ENCODE measurements at places on chromosomes 5 and 9.

- DNase-seq, result no peak
Observed at GRCh38 chr5:132023258-132024116, 12.0 kb upstream of the ACSL6 start.

DNA sequence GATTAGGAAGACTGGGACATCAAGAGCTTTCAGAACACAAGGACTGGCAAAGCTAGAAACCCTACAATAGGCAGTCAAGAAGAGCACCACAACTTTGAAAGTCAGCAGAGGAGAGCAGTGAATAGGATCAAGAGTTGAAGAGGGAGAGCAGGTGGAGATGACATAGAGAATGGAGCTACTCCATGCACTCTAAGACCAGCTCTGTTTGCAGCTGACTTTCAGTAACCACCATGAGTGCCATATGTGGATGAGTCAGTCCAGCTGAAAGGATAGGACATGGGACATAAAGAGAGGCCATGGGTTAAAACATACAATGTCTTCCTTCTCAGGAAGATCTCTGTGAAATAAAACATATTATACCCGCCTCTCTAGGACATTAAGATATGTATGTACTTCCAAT, 289.1 kb upstream of the KLF4 start:
- DNase-seq, result no peak

DNA sequence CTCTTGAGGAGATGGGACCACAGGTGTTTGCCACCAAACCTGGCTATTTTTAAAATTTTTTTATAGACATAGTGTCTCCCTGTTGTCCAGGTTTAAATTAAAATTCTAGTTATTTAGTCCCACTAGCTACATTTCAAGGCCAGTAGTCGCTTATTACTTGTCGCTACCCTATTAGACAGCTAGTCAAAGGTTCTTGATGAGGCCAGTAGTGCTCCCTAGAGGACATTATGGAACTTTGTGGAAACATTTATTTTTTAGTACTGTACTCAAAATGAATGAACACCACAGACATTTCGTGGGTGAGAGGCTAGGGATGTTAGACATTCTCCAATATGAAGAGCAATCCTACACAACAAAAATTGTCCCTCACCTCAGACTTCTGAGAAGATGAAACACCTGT, 14.4 kb upstream of the GRXCR2 start:
- DNase-seq, result no peak

DNA sequence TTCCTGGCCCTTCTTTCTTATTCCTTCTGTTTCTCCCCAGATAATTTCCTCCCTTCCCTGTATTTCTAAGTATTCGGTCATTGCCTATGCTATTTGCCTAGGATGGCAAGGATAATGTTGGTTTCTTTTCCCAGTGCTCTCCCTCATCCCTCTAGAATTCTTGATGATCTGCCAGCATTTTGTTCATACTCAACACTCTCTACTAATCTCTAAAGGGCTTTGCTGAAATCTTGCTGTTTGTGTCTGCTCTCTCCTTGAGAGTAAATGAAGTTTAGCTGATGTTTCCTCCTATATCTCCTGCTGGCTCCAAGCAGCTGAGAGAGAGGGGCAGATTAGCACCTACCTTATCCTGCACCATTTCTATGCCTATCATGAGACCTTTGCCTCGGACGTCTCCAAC, 38.1 kb downstream of the AGXT2 start:
- no peak for DNase-seq

DNA sequence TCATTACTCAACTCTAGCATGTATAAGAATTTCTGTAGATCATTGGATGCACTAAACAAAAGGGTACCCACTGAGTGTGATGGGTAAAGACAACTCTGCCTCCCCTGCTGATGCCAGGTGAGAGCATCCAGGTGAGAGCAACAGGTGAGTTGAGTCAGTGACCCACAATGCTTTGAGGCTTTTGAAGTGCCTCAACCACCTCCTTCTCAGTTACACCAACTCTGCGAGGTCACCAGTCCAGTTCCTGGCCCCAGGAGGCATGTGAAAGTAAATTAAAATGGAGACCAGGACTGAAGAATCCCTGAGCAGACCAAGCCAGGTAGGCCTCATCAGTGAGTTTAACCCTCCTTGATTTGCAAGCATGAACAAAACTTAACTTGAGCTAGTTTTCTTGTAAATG, 505.8 kb downstream of the EBF1 start:
- no peak for DNase-seq

DNA sequence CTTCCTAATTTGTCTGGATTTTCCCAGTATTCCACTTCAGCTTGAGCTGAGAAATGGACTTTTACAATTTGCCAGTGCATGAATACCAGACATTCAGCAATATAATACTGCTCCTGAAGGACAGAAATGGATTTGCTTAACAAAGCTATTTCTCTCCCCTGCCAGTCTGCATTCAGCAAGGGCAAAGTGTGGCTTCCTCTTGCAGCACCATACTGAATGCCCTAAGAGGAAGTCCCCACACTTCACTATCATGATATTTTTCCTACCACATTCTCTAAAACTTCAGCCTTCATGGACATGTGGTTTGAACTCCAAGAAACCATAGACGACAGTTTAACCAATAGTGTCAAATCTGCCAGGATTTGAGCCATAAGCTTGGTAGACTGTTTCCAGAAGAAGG, 19.8 kb upstream of the TLE4 start:
- DNase-seq, result no peak

DNA sequence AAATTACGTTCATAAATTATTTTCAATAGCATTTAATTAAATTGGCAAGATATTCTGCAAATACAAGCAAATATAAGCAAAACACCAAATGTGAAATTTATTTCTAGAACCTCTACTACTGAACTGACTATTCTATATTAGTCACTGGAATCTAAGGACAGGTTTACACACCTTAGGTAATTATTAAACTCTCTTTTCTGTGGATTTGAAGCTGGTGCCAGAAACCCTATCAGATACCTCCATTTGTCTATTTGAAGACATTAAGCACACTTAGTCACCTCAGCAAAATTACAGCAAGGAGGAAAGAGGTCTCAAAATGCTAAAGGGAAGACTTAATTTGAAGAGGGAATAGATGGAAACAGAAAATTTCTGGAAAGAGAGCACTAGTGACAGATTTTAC, 83.4 kb downstream of the CPLANE1 start:
- no peak for DNase-seq

DNA sequence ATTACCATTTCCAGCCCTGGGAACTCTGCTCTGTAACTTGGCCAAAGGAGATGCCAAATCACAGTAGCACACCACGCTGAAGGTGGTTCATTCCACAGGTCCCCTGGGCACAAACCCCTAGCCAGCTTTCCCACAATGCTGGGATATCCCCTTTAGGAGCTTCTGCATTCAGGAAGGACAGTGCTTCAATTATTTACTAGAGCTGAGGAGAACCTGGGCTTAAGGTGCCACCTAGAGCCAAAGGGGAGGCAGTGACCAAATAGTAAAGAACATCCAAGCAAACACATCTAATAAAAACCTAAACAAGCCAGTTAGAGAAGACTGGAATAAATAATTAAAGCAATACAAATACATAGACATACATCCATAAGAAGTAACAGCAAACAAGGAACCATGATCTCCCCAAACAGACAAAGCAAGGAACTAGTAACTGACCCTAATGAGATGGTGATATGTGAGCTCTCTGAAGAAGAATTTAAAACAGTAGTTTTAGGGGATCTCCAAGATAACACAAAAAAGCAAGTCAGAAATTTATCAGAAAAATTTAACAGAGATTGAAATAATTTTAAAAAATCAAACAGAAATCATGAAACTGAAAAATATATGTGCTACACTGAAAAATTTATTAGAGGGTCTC, 14.6 kb downstream of the KIF4B start:
- no peak for DNase-seq

- no peak for DNase-seq
Observed at GRCh38 chr5:58484505-58484904, 6.7 kb upstream of the GAPT start.

- no peak for DNase-seq
Observed at GRCh38 chr5:8864053-8864452, 681.8 kb downstream of the SEMA5A start.

DNA sequence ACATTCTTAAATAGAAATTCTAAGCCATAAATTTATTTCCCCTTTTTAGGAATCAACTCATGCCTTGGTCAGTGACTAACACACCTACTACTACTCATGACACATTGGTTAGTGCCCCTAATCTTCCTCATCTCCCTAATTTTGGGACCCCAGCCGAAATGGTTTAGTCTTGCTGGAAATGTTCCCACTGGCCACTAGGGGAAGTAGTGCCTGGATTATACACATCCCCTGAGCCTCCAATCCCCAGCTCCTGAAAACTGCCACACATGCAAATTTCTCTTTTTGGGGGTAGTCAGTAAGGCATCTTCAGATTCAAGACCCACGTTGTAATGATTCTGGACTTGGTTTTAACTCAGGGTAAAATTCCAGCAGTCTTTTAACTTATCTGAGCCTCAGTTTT, 79.8 kb downstream of the HSD17B3 start:
- no peak for DNase-seq

DNA sequence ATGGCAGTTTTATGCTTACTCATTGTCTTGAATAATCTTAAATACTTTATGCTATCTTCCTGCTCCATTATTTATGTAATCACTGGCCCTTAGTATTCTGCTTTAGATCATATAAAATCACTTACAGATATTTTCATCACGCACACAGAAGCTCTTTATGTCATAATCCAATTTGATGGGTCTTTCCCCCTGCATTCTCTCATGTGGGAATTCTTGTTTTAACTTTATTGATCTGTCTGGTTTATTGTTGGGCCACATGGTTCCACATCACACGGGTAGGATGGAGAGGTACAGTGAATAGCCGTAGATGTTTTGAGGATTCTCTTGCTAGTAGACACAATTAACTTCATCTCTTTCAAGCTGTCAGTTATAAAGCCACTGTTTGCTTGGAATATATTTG, 27.0 kb downstream of the PLPPR1 start:
- no peak for DNase-seq

- DNase-seq, result no peak
Observed at GRCh38 chr5:148382961-148383360, 797 bp upstream of the FBXO38 start.

DNA sequence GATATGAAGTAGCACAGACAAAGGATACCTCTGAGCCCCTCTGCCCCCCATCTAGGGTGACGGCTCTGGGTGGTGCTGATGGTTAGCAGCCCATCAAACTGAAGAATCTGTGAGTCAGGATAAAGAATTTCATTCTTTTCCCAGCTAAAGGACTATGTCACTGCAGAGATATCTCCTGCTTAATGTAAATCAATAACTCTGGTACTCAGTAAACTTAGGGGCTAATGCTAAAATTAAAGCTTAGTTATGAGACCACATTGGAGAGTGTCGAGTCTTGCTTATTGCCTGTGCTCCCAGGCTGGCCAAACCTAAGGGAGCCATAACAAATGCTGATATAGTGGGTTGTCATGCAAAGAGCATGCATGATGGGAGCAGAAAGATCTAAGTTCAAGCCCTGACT, 25.6 kb upstream of the ACTBL2 start:
- DNase-seq, result no peak

- DNase-seq, result no peak
Observed at GRCh38 chr5:75670577-75670976, 46.7 kb downstream of the POC5 start.

DNA sequence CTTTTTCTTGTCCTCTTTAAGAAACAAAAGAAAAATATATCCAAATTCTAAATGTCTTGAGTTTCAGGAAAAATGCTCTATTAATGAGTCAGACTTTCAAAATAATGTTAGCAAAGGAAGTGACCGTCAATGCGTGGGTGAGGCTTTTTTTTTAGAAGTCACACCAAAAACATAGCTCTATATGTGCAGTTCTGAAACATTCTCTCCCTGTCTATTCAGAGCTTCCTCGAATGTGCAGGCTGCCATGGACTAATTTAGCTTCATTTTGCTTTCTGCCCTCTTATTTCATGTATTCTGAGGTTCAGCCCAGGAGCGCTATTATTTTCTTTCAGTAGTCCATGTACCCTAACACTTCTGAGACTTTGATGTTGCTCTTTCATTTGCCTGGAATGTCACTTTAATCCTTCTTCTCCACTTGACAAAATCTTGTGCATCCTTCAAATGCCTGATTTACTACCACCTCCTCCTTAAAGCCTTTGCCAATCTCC, 72.5 kb upstream of the RASA1 start:
- DNase-seq, result no peak

DNA sequence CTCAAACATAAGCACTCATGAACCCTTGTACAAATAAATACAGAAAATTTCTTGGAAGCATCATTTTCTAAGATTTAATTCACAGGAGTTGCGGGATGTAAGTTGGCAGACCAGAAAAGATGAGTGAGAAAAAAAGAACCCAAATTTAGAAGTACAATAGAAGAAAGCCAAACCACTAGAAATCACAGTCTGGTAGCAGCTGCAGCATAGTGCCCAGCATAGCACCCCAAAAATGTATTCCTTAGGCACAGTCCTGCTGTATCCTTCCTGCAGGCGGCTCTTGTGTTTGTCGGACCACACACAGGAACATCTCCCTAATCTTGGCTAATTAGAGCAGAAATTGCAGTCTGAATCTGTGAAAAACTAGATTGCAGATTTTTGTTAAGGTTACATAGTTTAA, 208.5 kb upstream of the TRPM3 start:
- DNase-seq, result no peak

DNA sequence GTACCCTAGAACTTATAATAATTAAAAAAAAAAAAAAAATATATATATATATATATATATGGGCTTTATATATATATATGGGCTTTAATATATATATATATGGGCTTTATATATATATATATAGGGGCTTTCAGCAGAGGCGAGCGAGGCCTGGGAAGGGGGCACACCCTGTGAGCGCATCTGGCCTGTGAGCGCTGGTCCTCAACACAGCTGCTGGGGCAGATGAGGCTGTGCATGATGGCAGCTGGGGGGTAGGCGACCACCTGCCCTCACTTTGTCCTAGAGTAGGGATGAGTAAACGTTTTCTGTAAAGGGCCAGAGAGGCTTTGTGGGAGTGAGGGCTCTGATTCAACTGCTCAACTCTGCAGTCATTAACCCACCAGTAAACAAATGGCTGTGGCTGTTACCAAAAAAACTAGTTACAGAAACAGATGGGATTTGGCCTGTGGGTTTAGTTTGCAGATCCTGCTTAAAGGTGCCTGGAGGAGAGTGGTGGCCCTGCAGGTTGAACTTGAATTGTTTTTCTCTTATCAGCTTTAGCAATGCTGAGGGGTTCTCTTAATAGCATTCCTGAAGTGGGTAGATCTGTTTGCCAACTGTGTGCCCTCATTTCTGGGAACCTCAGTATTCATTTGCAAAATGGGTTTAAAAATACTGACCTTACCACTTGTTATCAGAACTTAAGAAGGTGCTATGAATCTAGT, 88.1 kb upstream of the EPB41L4B start:
- DNase-seq, result no peak

DNA sequence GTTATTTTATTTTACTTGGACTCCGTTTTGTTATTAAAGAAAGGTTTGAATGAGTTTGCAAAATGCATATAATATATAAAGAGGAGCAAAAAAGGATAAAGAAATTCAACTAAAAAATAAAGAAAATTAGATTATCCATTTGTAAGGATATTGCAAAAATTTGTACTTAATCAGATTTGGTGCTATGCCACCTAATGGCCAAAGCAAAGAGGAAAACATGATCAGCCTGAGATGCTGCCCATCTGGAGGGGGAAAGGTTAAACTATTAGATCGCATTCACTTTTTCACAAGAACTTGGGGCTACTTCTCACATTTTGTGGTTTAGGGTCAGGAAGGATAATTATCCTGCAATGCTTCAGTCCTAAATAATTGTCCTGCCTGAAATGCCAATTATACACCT, 350.6 kb downstream of the MLLT3 start:
- DNase-seq, result no peak

- no peak for DNase-seq
Observed at GRCh38 chr9:87665505-87665904, 60.4 kb upstream of the CTSL start.

Measured in coronary artery (tissue), 2 donors.